D721Med (cell line): ENCODE measurements at places on chromosomes 12 and 14.
A peak's percentile ranks its signal among the peaks of the same experiment; 100 is the strongest.

DNA sequence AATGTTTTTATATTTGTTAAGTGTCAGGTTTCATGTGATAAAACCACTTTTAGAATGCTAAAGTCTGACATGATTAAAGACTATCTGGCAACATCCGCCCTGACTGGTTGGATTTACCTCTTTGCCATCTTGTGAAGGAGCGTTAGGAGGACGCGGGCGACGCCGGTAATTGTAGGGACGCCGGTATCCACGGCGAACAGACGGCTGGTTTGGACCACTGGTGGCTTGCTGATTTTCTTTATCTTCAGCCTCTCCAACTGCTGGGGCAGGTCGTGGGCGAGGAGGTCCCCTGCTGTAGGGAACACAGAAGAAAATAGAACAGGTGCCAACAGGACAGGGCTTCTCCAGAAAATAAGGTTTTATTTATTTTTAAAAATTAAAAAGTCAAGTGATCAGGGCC lies 21.3 kb downstream of the YBX3 start:
- no peak for DNase-seq

DNA sequence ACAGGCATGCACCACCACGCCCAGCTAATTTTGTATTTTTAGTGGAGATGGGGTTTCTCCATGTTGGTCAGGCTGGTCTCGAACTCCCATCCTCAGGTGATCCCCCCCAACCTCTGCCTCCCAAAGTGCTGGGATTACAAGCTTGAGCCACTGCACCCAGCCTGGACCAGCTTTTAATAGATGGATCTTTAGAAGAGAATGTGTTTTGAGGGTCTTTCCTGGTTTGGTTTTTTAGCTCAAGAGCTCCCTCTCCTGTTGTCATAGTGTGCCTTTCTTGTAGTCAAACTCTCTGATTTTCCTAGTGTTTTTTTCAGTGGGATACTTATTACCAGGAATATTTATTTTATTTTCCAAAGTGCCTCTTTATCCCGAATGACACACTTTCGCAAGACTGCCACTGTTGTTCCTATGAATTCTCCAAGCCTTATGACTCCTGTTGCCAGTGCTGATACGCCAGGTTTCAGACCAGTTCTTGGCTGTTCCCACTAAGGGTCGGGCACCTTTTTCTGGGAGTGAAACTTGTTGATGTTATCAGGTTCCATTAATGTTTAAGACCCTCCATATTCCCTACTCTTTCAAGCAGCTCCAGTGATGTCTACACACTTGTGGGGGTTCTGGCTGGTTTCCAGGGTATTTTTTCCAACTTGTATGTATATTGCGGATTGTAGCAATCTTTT lies 31.5 kb upstream of the LIMA1 start:
- peak; percentile 51 for DNase-seq

GRCh38 chr12:12282761-12283425 lies 16.0 kb upstream of the LRP6 start:
- no peak for DNase-seq

- no peak for DNase-seq
These were observed 15.5 kb downstream of the MORN3 start for GRCh38 chr12:121653999-121654398.

DNA sequence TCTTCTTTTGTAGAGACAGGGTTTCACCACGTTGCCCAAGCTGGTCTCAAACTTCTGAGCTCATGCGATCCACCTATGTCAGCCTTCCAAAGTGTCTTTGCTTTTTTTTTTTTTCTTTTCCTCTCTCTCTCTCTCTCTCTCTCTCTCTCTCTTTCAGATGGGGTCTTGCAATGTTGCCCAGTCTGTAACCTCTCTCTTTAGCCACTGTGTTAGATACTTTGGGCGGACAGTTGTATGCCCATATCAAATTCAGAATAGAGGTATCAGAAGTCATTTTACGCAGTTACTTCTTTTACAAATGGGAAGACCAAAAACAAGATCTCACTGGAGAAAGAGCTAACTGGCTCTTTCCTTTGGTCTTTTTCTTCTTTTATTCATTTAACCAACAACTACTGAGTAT lies 6.7 kb downstream of the HEBP1 start:
- no peak for DNase-seq

GRCh38 chr12:105355752-105356151 lies 25.3 kb downstream of the C12orf75 start:
- DNase-seq = no peak

- no peak for DNase-seq
These were observed 297.0 kb downstream of the SSPN start for GRCh38 chr12:26492406-26492805.

GRCh38 chr12:94807951-94808350 lies 157.6 kb upstream of the TMCC3 start:
- DNase-seq = no peak

- no peak for DNase-seq
These were observed 27.6 kb downstream of the TRIM9 start for GRCh38 chr14:51067295-51067694.

DNA sequence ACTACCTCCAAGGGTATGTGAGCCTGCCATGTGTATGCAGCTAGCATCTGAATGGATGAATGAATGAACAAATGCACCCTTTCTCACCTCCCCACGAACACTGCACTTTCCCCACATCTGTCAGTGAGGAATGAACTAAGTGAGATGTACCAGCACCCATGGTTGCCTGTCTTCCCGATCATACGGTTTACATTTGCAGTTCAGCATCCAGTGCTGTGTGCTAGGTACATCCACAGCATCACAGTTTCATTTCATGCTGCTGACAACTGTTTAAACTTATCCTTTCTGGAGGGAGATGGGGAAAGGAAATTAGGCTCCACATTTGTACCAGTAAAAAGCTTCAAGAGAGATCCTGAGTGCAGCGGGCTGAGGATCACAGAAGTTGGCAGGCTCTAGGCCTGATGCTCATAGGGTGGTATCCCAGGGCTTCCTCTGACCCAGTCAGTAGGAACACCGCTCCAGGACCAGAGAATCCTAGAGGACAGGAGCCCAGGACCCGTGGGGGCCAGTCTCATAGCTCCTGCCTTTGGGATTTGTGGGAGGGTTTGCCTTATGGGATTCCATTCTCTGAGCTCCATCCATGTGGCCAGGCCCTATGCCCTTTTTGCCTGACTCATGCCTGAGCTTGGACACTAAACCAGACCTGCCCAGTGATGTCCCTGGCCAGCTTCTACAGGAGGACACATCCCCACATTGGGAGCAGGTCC lies 294.5 kb downstream of the CACNA1C start:
- no peak for DNase-seq

GRCh38 chr12:12976366-12976765 lies 23.7 kb downstream of the HEBP1 start:
- DNase-seq = no peak

DNA sequence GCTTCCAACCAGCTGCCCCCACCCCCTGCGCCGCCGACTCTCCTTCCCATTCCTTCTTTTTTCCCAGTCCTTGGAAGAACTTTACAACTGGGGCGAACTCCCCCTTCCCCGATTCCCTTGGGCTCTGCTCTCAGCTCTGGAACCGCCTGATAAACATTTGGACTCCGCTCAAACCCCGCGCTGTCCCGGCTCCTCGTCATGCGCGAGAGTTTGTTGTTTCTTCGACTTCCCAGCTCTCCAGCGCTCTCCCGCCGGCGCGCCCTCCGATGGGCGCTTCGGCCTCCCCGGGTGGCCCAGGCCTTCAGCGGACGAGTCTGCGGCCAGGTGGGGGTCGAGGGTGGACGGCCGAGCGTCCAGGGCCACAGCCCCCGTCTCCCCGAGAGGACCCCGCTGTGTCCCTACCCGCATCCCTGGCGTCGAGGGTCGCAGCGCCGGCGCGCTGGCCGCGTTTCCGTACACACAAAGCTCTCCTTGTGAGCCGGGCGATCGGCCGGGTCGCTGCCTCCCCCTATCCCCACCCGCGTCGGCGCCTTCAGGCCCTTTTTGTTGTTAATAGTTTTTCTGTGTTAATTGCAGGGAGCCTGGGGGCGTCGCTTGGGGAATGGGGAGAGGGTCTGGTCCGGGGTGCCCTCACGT lies 847 bp downstream of the MMP14 start:
- DNase-seq = no peak

- DNase-seq = no peak
These were observed 34.0 kb downstream of the GRIN2B start for GRCh38 chr12:13947276-13947946.

DNA sequence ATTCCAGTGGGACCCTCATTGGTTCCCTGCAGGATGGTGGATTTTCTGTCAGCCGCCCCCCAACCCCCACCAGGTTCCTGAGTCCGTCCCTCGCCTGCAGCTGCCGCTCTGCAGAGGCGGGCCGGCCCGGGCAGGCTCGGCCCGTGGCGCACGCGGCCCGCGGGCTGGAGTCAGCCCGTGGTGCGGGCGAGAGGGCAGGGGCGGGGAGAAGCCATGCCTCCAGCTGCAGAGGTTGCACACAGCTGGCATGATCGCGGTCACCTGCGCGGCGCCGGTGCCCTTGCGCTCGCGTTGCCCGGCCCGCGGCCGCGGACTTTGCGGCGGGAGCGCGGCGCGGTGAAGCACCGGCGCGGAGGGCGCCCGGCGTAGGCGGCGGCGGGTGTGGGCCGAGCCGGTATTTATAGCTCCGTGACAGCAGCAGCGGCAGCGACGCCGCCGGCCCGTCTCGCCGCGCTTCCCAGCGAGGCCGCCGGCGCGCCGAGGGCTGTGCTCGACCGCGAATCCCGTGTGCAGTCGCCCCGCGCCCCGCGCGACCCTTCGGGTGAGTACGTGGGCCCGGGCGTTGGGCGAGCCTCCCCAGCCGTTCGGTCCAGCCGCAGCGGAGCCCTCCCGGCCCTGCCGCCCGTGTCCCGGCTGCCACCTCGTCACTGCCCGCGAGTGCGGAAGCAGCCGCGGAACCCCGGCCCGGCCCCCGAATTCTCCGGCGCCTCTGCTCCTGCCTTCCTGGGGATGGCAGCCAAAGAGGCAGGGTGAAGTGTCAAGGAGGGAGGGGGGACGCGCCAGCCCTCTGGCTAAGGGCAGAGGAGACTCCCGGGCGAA lies at the start of gene TMEM117:
TMEM117 (plus strand) TSS at position 426 of the 819 bp plus-strand sequence.
- DNase-seq = no peak

DNA sequence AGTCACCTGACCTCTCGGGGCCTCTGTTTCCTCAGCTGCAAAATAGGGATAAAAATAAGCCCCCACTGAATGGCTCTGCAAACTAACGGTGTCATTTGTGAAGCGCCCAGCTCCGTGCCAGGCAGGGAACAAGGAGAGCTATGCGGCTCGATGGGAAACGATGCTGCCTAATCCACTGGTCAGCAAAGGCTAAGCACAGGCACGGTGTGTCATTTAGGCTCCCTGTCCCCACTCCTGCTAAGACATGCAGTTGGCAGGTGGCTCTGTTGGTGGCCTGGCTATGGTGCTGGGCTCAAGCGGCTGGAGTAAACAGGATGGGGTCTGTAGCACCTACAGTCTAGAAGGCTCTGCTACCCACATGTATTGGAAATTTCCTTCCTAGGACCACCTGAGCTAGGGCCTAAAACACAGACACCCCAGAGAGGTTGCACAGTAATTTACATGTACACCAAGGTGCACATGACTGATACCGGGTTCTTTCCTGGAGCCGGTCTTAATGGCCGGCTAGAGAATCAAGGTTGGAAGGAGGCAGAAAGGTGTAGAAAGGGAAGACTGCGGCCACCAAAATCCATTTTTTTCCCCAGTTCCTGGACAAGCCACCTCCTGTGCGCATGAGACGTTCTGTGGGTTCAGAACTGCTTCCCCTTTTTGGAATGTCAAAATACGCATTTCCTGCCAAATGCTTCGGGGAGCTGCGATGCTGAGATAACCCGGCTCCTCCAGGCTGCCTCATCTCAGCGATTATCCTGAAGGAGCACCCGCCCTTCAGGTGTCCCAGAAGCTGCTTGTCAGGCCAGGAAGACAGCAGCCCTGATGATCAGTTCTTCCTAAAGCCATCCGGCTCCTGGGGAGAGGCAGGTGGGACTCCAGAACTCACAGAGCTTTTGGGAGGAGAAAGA lies 1.0 kb downstream of the CACNA2D4 start:
- no peak for DNase-seq

DNA sequence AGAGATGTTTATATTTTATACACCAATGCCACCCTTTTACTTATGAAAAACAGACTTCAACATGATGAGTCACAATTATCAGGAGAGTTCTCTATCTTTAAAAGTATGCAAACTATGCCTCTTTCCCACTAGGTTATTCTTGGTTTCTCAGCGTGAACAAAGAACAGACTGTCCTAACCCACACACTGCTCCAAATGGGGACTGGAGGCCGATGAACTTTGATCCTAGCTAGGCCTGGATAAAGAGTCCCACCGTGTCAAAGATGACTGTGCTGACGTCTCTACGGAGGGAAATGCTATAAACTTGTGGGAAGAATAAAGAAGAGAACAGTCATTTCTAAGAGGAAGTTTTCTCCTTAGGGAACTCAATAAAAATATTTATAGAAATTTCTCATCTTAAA lies 160.1 kb downstream of the EPS8 start:
- DNase-seq = no peak

DNA sequence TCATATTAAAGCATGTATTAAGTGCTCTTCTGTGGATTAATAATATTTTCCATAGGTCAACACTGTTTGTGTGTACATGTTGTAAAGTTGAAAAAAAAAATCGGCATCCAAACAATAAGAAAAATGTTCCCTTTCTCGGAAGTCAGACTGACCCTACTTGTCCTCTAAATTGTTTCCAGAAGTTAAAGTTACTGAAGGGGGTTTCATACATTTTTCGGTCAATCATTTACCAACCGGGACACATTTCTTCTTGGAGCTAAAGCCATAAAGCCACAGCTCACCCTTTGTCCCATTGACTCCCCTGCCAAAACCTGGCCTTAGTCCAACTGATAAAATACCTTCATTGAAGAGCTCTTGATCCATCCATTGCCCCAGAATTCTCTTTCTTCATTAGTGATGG lies 230.0 kb downstream of the ANO2 start:
- no peak for DNase-seq

DNA sequence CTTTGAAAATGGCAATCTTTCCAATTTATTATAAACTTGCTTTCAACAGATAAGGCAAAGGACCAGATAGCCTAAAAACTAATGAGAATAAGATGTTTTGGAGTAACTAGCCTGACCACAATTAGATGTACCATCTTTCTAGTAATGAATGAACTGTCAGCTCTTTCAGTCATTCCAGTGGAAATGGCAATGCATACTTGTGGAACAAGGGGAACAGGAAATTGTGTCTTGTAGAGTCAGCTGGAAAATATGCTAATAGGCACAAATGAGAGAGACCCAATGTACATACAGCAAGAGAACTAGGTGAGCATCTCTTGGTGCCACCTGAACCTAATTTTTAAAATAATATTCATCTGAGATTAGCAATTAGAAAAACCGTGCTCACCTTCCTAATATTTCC lies 76.1 kb upstream of the GPHB5 start:
- no peak for DNase-seq

DNA sequence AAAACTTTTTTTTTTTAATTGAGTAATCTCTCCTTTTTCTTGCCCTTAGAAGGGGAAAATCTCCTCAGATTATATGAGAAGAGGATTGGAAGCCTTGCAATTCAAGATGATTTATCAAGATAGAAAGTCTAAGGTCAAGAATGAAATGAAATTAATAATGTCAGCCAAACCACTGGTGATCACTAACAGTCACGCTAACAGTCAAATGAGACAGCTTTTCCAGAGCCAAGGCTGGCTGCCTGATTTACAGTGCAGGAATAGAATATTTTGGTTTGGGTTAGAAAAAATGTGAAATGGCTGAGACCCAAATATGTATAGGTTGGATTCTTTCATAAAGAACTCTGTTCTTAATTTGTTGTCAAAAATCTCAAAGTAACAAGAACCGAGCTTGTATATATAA lies 204.3 kb downstream of the PPM1H start:
- no peak for DNase-seq
